Activated CD4-positive, alpha-beta T cell treated with anti-CD3 and anti-CD28 coated beads, Interleukin-2, amount 10 ng/mL, durations not matched to agents 7 days and 5 days (primary cell): ENCODE measurements at places on chromosomes 4 and X.

- DNase-seq, result no peak
Observed at GRCh38 chr4:147173797-147174432, 228.3 kb upstream of the TTC29 start.

DNA sequence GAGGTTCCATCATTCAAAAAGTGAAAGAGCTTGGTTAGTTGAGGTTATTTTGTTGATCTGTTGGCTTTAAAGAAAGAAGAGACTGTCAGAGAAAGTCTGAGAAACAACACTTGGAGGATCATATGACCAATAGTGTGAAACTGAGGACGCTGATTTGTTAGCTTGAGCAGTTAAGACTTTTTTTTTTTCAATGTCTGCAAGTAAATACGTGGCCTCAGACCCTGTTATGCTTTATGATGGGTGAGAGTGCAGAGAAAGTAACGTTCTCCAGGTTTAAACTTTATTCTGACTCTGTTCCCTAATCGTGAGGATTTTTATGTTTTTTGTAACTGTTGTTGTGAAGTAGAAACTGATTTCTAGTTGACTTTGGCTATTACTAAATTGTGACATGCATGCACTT, 45.9 kb downstream of the GAB1 start:
- DNase-seq, result no peak

DNA sequence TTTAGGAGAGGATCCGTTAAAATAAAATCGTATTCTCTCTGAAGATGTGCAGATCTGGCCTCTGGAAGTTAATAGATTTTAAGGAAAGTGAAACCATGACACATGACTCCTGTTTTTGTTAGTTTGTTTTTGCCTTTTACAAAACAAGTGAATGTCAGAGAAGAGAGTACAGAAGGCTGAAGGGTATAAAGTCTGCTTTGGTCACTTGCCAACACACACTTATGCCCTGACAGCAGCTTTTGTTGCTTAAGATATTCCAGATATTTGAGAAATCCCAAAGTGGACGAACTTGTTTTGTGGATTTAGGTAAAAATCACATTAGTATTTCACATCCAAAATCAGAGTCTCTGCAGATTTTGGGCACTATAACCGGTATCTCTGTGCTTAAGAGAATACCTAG, 192.4 kb upstream of the RASGEF1B start:
- no peak for DNase-seq

DNA sequence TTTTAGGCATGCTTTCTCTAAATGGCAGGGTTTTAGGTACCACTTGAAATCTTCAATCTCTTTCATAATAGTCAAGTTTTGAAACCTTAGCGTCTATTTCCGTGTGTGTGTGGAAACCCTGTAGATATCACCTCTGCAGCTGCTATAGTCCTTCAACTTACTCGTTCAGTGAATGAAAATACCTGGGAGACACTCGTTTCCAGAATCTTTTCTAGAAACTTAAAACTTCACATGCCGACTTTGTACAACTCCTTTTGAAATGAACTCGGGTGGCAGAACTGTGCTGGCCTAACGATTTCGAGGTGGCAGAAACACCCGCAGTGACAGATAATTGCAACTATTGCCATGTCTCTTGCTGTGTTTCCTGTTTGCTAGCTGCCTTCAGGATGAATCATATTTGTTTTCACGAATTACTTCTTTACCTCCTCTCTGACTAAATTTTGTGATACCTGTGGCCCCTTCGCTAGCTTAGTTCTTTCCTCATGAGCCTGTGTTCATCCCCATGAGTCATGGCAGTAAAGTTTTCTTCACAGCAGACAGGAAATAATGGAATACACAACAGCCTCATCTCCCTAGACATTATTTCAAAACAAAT, 104.7 kb upstream of the SMIM10 start:
- no peak for DNase-seq

- no peak for DNase-seq
Observed at GRCh38 chr4:123749383-123749782, 352.8 kb downstream of the SPRY1 start.

DNA sequence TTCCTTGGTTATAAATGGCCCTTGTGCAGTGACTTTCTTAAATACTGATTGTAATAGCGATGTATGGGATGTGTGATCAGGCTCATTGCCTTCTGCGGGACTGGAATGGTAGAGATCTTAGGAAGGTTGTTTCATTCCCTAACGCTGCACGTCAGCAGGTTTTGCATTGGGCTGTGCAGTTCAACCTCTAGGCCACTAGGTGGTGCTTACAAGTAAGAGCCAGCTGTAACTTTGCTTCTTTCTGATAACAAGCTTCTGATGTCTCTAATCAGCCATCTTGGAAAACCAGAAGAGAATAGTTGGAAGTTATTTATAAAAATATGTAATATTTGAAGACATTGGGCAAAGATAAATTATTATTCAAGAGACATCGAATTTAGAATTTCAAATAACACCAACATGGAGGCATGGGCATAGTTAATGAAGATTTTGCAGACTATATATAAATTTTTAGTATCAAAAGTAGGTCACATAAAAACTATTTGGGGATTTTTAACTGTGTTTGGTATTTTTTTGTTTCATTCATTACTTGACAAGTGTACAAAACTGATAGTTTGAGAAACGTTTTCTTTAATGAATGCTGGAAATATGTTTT, 339.7 kb upstream of the PCDH7 start:
- peak; percentile 19 for DNase-seq

DNA sequence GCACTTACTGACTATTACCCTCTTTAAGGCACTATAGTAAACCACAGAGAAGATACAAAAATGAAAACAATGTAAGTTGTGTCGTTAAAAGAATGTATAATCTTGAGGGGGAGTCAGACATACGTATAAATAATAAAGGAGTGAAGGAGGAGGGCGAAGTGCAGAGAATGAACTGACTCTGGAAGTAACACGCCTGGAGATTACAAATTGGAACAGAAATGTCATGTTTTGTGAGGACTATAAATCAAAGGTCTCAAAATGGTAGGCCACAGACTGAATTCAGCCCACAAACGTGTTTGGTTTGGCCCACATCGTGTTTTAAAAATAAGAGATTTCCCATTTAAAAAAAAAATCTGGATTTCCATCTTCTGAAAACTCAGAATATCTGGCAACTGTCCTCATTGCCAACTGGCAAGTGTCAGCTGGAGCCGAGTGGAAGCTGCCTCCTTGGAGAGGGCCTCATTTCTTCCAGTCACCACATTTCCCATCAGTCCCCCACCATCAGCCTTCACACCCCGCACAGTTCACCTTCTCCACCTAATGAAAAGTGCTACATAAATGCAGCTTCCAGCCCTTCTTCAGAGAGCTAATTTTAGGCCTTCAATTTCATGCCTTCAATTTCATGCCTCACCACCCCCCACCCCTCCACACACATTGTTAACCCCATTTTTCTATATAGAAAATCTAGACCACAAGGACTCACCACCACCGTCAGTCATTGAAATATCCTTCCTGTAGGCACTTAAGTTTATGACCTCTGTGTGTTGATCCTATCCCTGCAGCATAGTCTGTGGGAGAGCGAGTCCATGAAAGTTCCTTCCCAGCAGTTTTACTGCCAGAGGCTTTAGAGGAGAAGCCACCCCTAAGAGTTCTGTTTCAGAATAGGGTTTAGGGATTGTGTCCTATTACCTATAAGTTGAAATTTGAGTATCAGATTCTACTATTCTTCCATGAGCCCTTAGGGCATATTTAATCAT, 32.0 kb upstream of the COL25A1 start:
- no peak for DNase-seq

DNA sequence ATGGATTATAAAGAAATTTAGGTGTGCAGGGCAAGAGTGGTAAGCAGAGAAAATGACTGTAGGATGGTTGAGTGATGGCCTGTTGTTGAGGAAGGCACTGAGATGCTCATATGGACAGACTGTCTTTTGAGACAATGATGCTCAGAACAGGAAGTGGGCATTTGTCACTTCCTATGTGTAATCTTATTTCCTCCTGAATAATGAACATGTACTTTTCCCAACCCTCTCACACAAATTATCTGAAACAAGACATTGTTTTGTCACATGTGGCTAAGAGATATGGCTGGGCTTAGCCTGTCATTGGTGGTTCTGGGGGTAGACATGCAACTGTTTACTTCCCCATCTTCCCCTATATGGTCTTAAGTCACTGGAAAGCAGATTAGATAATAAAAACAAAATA, 240.5 kb downstream of the CFAP47 start:
- DNase-seq, result no peak
